Activated T-helper 2 cell treated with anti-CD3 and anti-CD28 coated beads, Interferon-gamma antibody, Interleukin-2, Interleukin-4, amounts not matched to agents 10 μg/mL and 5 μg/mL and 100 μg/mL, durations not matched to agents 14 hours and 24 hours and 36 hours (primary cell): ENCODE measurements at places on chromosomes 7 and 10. TPM values are rescaled to one million over a fixed set of nuclear protein-coding genes. Genes with fewer than 3 reads are reported as not detected.

FAM131B gene
- 1.3 and 2.0 TPM in 2 replicates for total RNA-seq

DNA sequence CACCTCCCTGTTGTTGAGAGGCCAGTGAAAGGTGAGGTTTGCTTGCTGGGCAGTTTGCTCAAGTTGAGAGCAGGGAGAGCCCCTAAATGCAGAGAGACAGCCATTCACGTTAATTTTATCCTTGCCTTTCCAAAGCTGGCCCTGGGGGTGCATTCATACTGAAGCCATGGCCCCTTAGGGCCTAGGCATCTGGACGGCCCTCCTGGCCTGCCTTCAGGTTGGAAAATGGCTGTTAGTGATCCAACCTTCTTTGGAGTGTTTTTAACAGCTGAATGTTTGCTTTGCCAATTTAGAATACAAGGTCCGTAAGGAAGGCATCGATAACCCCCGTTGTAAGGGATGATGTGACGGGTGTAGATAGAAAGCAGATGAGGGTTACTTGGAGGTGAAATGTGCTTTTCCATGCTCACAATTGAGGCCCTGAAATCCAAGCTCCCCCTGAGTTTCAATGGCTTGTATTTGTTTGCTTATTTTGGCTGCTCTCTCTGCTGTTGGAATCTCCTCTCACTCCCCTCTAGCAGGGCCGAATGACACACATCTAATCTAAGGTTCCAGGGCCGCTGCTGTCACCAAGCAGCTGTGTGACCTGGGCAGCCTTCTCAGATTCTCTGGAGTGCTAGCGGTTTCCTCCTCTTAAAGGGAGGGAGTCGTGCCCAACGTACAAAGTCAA, 171.6 kb upstream of the MKI67 start:
- H3K36me3 ChIP-seq: no peaks in the 10 kb centered on the region
- no peaks in the 10 kb centered on the region for H3K4me1 ChIP-seq
- H3K27me3 ChIP-seq: no peaks in the 10 kb centered on the region
- H3K27ac ChIP-seq: no peak overlapping the region
- no peak for DNase-seq

- H3K27ac ChIP-seq: no peak overlapping the region
- no peaks in the 10 kb centered on the region for H3K27me3 ChIP-seq
- no peak overlapping the region for H3K4me3 ChIP-seq
Measured at GRCh38 chr7:107353701-107354100, 116.2 kb upstream of the GPR22 start.

GRCh38 chr7:108794466-108794865, 224.8 kb downstream of the DNAJB9 start:
- no peaks in the 10 kb centered on the region for H3K36me3 ChIP-seq
- no peaks in the 10 kb centered on the region for H3K4me1 ChIP-seq
- DNase-seq: no peak
- no peak overlapping the region for H3K27ac ChIP-seq
- no peaks in the 10 kb centered on the region for H3K27me3 ChIP-seq

GRCh38 chr7:41738336-41738735, 35.4 kb upstream of the INHBA start:
- peaks cover 20% of the 10 kb centered on the region for H3K27me3 ChIP-seq

DNA sequence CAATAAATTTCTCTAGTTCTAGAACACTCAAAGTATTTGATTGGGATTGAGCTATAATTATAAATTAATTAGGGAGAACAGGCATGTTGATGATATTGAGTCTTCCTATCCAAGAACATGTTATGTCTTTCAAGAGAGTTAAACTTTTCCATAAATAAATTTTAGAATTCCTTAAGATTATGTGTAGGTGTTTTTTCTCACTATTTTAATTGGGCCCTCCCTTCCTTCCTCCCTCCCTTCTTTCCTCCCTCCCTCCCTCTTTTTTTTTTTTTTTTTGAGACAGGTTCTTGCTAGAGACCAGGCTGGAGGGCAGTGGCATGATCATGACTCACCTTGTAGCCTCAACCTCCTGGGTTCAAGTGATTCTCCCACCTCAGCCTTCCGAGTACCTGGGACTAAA, 20.2 kb downstream of the EXOC6 start:
- no peak for DNase-seq
- H3K4me3 ChIP-seq: no peak overlapping the region
- H3K36me3 ChIP-seq: no peaks in the 10 kb centered on the region
- H3K27me3 ChIP-seq: peaks cover 1% of the 10 kb centered on the region
- H3K4me1 ChIP-seq: no peaks in the 10 kb centered on the region
- H3K27ac ChIP-seq: no peak overlapping the region
